ENCODE measurements at places on chromosomes 12 and 14.

DNA sequence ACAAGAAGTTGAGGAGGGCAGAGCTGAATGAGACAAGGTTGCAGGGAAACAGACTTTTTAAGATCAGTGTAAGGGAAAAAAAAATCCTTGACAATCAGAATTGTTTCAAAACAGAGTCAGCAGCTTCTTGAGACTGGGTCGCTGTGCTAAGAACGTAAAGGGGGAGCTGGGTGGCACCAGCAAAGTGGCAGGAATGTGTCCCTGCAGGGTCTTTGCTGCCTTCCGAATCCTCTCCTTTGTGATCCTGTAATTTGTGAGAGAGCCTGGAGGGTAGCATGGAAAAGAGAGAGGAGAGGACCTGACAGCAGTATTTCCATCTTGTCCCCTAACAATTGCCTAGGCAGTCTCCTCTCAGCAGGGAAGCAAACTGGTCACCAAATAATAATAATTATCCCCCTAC is 472.8 kb downstream of the RGS6 start:
- no peak for DNase-seq

DNA sequence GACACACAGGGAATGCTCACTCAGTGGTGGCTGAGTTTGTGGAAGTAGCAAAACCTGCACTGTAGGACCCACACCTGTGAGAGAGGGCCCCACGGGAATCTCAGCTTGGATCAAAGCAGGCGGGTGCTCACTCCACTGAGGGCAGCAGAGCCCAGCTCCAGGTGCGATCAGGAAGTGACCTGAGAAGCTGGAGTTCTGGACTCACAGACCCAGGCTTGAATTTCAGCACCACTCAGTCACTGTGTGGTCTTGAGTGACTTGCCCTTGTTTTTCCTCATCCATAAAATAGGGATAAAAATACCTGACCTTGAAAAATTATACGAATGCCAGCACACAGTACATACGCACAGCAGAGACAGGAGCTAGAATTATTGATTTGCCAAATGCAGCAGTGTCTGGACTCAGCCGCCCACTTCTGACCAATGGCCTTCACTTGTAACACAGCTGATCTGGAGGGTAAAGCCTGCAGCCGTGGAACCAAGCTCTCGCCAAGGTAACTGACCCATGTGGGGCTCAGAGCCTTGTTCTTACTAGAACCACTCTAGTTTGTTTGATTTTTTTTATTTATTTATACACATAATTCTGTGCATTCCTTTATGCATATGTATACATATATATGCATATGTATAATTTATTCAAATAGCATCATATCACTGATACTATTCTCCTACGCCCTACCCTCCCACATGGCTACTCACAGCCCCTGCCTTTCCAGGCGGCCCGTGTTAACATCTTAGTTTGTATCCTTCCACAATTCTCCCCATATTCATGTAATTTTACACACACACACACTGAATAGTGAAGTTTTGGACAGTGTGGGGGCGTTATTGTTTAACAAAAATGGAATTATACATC is 53.9 kb downstream of the DPF3 start:
- DNase-seq, result no peak

DNA sequence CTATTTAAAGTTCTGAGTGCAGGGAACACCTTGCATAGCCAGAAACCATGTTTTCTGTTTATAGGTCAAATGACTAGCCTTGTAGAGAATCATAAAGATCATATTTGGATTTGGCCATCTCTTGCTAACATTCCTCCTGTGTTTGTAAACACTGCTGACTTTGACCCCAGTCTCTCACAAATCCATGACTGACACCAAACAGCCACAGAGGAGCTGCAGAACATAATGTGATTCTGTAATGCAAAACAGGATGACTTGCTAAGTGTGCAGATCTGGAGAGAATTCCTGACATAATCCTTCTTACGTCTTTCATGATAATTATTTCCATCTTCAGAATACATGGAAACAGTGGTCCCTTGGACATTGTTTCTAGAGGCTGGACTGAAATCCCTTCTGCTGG is 211.8 kb downstream of the BMP4 start:
- DNase-seq, result no peak

DNA sequence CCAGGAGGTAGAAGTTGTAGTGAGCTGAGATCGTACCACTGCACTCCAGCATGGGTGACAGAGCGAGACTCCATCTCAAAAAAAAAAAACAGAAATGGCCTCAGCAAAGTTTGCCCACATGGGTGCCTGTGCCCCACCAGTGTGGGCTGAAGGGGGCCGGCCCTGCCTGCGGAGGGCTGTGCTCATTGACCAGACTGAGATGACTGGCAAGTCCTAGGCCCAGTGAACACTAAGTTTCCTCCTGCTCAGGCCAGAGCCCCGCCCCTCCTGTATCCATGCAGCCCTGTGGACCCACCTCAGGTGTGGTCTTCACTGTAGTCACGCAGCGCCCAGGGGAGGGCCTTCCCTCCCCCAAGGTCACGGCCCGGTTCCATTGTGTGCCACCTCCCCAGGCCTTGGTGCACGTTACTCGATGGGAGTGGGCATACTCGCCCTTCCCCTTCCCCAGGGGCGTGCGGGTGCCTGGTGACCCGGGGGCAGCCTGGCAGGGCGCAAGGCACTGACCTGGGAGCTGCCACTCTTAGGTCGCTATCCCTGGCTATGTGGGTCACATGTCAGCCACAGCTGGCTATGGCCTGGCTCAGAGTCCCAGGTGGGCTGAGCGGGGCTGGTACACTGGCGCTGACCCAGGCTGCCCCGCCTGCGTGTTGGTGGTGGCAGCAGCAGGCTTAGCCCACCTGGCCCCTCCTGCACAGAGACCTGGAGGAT is 16.1 kb downstream of the INF2 start:
- DNase-seq, result no peak

DNA sequence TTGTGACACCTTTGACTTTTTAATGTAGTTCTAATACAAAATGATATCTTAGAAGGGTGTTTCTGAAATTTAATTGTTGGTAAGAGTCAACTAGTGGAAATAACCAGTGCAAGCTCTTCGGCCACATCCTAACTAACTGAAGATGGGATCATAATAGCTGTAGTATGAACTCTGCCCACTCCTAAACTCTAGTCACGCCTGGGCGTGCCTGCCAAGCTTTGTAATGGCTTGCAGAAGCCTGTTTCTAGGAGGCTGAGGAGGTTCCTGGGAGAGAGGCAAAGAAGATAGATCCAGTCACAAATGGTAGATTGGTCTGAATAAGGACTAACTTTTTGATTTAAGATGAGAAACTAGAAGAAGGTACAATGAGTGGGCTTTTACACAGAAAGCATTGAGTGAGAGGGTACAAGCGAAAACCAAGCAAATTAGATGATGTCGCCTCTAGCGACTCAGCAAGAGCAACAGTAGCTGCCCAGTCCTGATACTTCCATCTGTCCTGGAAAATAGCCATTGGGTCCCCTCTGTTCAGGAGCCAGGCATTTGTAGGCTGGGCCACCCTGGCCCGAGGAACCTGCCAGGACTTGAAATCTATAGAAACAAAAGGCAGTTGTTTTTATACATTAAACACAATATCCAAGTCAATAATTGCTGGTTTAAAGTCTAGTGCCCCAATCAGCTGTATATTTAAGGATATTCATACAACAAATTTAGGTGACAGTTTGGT is 148.8 kb downstream of the SLC38A4 start:
- DNase-seq, result no peak

GRCh38 chr14:89702073-89702875 is 252.3 kb downstream of the EFCAB11 start:
- DNase-seq, result no peak

DNA sequence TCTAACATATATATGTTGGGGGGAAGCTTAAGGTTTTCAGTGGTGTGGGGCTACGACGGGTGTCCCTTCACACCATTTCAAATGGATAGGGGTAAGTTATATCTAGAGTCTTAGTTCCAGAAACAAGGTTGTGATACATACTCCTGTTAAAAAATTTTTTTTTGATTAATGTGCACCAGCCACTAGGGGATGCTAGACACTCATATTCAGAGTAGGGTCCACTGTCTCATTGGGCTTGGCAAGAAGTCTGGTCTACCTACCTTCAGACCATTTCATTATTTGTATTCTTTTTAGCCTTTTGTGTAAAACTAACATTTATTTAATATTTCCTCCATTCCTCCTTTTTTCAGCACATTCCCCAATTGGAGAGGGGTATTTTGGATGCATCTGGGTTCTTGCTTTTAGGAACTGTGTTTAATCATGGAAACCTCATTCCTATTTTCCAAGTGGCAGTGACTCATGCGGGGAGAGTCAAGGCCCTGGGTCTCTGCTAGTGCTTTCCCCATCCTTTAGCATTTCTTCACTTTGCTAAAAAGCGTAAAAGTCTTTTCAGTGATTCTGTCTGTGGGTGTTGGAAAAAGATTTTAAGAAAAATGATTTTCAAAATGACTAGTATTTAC is 33.4 kb downstream of the ANO4 start:
- no peak for DNase-seq

- DNase-seq, result no peak
Observed at GRCh38 chr12:5497329-5498053, 65.6 kb downstream of the NTF3 start.

DNA sequence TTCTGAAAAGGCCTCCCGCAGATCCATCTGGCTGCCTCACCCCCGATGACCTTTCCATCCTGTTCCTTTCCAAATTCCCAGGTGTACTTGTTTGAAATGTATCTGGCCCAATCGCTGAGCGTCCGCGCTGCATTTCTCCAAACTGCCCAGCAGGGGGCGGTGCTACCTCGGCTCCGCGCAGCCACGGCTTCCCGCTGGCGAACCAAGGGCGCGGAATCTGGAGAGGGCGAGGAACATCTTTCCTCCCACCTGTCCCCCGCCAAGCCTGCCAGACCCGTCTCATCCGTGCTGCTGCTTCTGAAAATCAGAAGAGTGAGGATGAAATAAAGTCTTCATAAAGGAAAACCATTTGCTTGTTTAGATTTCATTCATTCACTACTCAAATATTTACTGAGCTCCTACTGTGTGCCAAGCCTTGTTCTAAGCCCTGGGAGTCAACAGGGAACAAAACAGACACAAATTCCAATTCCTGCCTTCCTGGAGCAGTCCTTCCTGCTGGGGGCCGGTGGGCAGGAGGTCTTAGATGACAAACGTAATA is 16.8 kb upstream of the MYL2 start:
- peak; percentile 43 for DNase-seq

DNA sequence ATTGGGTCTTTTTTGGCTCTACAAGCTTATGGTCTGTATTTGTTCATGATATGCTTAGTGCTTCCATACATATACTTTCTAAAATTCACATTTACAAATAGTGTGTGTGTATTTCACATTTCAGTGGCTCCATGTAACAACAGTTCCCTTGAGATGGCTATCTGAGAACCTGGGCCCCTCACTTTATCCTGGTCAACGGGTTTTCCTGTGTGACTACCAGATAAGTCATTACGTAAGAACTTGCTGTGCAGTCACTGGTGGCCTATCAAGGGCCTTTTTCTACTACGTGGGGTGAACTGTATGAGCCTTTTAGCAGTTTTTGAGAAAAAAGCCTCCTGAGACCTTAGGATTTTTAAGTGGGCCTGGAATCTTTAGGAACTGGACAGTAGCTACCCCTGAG is 454.1 kb downstream of the PCNX1 start:
- DNase-seq, result no peak

- no peak for DNase-seq
Observed at GRCh38 chr12:45668641-45669040, 60.9 kb upstream of the ARID2 start.

- no peak for DNase-seq
Observed at GRCh38 chr14:106235356-106236159, 709.2 kb downstream of the TMEM121 start.

DNA sequence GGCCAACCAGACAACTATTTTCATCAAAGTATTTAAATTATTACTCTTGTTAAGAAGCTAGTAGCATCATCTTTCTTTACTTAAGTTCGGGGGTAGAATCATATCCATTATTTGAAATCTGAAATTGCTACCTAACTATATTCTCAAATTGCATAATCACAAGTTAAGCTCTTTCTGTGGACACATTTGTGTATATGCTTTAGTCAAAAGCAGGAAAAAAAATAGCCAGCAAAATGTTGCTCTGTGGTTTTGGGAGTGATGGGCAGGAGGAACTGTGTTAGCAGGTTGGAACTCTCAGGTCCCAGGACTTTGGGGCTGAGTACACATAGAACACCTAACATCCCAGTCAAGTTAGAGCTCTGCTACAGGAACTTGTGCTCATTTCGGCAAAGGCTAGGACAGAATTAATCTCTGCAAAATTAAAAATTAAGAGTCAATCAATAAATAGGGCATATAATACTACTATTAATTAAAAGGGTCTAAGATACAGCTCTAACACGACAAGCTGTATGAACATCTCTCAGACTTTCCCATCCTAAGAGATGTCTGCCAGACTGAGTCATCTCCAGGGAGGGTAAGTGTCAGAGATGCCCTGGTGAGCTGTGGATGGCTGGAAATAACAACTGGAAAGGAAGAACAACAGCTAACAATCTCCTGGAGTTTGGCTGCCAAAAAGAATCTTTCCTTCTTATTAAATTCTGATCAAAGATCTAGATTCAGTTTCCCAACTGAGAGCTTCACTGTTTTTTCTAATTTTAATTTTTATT is 203.5 kb upstream of the GZMB start:
- no peak for DNase-seq

DNA sequence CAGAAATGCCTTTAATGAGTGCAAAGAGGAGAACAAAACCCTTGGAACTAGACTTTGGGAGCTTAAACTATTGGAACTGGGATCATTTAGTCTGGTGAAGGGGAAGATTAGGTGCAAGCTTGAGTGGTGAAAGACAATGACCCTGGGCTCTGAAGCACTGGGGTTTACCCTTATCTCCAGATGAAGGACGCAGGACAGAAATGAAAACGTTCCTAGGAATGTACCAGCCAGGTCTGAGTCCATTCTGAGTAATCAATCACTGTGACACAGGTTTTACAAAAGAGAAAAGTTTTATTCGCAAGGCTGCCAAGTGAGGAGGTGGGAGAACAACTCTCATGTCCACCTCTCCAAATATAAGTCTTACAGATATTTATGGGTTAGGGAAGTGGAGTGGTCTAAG is 249.1 kb downstream of the LRIG3 start:
- no peak for DNase-seq

- DNase-seq, result no peak
Observed at GRCh38 chr14:51431741-51432140, 191.7 kb downstream of the TMX1 start.

DNA sequence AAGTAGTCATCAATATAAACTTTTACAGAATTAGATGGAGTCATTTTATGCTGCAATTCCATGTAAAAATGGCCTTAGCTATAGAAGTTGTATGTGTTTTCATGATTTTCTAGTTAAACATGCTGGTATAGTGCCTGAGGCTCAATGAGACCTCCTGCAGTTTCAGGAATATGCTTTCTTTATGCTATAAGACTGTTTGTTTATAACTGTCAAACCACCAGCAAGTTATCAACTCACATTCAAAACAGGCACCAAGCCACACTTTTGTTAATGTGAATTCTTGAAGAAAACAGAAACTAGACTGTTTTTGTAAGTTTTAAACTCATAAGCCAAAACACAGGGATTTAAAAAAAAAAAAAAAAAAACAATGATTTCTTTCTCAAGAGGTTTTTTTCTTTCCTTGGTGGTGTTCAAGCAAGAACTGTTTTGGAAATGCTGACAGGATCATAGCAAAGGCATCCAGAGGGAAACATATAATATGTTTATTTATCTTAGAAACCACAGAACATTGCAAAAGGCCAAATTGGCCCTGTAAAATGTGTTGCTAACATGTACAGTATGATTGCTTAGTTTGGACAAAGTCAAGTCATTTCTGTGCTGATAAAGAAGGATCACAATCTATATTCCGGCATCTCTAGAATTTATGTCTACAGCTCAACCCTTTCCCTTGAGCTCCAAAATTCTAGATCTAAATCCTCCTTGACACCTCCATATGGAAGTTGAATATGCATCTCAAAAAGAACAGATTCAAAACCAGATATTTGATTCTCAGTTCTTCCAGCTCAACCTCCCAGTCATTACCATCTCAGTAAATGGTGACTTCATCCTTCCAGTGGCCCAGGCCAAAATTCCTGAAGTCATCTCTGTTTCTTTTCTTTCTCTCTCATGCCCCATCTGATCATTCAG is 29.0 kb upstream of the LUM start:
- DNase-seq, result no peak

Data from activated T-helper 9 cell treated with anti-CD3 and anti-CD28 coated beads, Interleukin-2, amount 50 U/mL, for 16 hours (primary cell).